ENCODE measurements at places on chromosomes 4 and X.

GRCh38 chr4:170139764-170140163 is 50.0 kb upstream of the AADAT start:
- DNase-seq = no peak

GRCh38 chr4:91243132-91243531 is 1060.6 kb upstream of the GRID2 start:
- DNase-seq = no peak

- DNase-seq = no peak
Observed at GRCh38 chr4:171714791-171715454, 98.3 kb upstream of the GALNTL6 start.

- no peak for DNase-seq
Observed at GRCh38 chr4:37687194-37687562, 1.0 kb upstream of the RELL1 start.

- no peak for DNase-seq
Observed at GRCh38 chr4:184282251-184282713, 64.6 kb upstream of the ENPP6 start.

DNA sequence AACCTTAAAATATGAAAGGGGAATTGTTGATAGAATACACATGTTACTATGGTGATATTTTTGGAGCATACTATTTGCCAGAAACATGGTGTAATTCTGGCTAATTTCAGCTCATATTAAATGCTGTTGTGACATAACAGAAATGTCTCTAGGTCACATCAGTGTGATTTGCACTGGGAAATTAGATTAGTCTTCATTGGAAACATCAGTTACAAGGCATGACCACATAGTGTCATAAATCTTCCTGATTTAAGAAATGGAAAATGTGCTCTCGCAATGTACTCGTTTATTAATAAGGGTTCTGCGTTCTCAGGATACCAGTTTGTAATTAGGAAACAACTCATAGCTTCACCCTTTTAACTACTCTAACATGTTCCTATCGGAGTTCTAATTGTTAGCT is 72.9 kb upstream of the GYPA start:
- DNase-seq = no peak

- no peak for DNase-seq
Observed at GRCh38 chr4:40857956-40858355, 108.2 kb downstream of the NSUN7 start.

DNA sequence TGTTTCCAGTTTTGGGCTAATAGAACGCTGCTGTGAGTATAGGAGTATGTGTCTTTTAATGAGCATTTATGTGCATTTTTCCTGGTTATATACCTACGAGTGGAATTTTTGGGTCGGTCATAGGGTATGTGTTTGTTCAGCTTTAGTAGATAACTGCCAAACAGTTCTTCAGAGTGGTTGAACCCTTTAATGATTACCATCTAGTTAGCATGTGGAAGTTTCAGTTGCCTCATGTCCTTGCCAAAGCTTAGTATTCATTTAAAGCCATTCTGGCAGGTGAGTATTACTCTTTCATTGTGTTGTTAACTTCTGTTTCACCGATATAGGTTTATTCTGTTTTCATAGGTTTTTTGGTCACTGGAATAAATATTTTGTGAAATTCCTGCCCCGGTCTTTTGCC is 229.1 kb downstream of the ARHGAP10 start:
- no peak for DNase-seq

DNA sequence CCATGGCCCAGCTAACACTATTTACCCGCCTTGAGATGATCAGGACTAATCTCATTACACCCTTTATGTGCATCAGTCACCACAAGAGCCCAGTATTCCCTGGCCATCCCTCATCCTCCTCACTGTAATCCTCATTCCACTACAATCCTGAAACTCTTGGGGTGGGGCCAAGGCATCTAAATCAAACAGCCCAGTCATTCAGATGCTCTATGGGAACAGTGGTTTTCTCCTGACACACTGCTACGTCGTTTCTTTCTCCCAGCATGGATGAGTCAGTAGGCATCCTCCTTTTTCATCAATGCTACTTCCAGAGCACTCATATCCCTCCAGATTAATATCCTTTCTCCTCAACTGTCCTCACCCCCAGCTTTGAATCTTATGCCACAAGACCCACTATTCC is 5.6 kb downstream of the SDAD1 start:
- peak; percentile 30 for DNase-seq

DNA sequence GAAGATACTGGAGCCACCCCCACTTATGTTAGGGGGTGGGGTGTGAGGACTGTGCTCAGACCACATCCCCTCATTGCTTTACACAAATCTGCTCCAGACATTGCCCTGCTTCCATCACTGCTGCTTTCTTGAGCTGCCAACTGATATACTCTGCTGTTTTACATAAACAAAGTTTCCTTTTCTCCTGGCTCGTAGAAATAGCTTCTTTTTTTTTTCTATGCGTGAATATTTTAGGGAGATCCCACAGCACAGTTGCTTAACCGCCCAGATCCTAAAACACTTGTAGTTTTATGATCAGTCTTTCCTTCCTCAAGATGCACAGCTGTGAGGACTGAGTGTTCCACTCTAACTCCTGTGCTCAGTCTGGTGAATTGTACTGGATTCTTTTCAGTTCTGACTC is 768.4 kb downstream of the PCDH18 start:
- no peak for DNase-seq

DNA sequence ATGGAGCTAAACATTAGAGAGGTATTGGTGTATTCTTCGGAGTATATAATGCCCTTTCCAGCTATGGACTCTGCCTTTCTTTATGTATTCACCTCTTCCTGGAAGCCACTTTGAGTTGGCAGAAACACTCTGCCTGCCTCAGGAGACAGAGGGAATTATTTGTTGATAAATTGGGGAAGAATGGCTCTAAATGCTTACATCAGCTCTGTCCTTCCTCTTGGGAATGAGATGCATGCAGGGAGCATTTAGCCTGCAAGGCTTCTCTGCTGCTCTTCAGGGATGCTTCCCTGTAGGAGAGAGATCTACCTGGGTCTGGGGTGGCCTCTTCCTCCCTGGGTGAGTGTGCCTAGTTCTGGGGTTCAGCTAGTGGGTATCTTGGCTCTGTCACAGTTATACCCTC is 6.9 kb upstream of the HS3ST1 start:
- no peak for DNase-seq

GRCh38 chrX:25034889-25035288 is 19.1 kb upstream of the ARX start:
- DNase-seq = no peak

DNA sequence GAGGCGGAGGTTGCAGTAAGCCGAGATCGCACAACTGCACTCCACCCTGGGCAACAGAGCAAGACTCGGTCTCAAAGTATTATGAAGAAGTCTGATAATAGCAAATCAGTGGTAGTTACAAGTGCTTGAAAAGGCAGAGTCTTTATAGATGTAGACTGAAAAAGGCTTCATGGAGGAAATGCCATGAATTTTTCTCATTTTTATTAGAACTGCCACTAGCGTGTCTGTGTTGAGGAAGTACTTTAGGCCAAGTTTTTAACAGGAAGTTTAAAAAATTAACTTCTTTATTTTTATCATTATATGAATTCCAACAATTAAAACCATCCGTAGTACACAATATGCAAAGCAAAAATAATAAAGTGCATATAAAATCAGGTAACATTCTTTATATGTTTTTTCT is 32.8 kb upstream of the IL13RA1 start:
- no peak for DNase-seq

GRCh38 chr4:159150396-159150795 is 47.5 kb downstream of the RAPGEF2 start:
- no peak for DNase-seq

DNA sequence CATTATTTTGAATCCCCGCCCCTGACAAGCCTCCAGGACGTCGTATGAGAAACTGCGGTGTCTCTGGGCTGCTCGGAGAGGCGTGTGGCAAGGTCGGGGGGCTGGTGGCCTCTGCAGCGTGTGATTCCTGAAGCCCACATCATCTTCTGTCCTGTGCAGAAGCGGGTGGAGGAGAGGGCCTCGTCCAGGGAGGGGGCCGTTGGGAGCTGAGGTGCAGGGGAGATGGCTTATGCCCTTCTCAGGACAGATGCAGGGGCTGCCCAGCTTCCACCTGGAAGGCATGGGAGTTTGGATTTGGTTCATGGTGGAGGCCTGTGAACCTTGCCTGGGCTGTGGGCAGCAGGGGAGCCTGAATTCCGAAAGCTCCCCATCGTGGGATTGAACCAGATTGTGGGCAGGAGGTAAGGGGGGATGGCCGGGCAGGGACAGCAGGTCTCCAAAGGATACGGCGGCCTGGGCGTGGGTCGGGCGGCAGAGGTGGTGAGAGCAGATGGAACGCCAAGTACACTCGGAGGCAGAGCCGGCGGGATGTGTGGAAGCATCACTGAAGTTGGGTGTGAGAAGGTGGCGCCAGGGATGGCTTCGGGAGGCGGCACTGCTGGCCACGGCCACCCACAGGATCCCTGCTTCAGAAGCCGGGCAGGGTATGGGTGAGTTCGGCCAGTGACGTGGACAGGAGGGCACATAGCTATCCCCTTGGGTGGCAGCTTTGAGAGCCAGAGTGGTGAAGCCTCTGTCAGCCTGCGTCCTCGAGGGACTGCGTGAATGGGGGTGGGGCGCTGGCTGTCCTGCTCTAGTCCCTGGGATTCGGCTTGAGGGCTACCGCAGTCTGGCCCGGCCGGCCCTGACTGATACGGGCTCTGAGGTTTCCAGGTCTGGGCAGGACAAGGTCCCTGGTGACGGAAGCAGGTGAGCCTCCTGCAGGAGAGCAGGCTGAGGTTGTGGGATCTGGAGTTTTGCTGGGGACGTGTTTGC is 76.3 kb upstream of the ADRA2C start:
- DNase-seq = no peak

GRCh38 chr4:113157086-113157857 is 107.8 kb downstream of the ANK2 start:
- DNase-seq = no peak

GRCh38 chr4:123468479-123469031 is 72.0 kb downstream of the SPRY1 start:
- no peak for DNase-seq

DNA sequence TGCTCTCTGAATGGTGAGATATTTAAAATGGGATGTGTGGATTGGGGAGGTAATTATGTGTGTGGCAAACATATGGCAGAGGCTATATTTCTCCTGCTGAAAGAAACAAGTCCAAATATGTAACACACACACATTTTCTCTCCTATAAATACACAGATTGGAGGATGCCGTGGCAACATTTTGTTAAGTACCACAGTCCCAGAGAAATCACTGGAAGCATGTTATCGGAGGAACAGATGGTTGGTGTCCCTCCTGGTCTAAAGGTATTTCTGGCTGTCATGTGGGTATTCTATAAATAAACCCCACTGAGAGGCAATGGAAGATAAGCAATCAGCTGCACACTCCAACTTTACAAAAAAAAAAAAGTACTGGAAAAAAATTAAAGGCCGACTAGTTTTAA is 528.3 kb upstream of the BOD1L1 start:
- DNase-seq = no peak

DNA sequence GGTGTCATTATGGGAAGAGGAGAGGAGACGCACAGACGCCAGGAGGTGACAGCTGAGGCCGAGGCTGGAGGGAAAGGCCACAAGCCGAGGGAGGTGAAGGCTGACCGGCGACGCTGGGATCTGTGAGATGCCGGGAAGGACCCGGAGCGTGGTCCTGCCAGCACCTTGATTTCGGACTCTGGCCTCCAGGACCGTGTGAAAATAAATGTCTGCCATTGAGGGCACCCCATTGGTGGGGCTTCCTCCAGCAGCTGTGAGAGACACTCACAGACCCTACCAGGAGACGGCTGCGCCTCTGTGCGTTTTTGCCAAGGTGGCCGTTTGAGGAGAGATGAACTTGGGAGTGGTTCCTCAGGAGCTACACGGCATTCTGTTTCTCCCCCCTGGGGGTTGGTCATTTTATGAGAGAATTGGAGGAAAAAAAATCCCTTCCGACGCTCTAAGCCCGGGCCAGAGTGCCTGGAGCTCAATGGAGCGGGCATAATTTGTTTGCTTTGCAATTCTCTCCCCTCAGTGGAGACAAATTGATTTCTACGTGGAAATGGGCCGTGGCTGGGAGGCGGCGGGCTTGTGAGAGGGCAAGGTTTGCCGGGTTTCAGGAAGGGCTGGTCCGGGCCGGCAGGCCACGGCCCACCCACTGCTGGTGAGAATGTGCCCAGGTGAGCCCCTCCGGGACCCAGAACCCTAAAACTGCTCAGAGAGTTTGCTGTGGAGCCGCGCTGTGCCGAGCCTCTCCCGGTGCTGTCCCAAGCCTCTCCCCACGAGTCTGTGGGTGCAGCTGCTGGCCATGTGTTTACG is 53.9 kb downstream of the CPZ start:
- DNase-seq = no peak

DNA sequence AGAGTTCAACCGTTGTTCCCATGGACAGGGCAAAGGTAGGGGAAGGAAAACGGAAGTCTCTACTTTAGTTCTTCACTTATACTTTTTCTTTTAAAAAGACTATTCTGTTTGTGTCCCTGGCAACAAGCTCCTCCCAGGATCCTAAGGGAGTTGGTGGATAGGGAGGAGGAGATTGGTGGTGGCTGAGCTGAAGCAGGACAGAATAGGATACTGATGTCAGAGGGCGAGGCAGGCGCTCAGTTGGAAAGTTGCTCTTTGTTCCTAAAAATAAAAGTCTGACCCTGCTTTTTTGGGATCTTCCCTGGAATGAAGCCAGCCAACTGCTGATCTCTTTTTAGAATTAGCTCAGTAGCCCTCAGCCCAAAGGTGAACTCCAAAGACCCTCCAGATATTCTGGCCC is 104.7 kb downstream of the MGST2 start:
- DNase-seq = no peak

DNA sequence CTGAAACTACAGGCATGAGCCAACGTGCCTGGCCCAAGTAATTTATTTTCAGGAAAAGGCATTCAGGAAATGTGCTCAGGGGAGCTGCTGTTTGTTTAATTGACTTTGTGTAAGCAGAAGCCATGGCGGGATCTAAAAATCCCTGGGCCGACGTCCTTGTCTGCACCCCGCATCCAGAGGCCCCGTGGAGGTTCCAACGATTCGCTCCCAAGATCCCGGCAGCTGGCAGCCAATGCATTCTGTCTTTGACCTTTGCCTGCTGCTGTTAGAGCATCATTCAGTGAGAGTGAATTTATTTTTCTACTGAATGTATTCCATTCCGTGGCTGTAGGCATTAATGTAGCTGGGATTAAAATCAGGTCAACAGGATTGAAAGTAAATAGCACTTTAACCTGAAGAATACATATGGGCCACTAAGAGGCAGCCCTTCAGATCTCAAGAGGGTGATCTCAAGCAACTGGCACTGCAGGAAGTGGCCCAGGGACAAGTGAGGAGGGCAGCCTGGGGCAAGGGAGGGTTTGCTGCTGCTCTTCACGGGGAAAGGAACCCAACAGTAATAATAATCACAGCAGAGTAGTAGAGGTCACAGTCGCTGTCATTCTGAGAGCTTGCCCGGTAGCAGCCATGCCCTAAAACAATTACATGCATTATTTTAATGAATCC is 75.2 kb downstream of the PSAPL1 start:
- DNase-seq = no peak

Data from amniotic stem cell (primary cell).